ENCODE measurements at places on chromosomes 13 and 19.

GRCh38 chr19:6811378-6811777 lies 38.9 kb downstream of the VAV1 start:
- DNase-seq: no peak

GRCh38 chr13:75458696-75459422 lies 23.1 kb downstream of the TBC1D4 start:
- DNase-seq: no peak

DNA sequence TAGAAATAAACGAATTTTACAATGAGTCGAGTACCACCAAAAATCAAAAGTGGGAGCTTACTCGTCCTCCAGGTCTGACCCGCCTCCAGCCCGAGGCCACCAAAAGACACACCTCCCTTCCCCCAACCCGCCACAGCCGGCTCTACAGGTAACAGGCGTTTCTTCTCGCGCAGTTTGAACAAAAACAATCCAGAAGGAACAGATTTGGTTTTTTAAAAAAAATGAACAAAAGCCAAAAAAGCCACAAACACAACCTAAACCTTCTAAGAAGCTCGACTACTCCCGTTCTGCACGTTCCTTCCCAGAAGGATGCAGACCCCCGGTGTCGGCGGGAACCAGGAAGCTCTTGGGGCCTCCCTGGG lies 671 bp downstream of the ZDHHC20 start:
- DNase-seq: peak; percentile 36

GRCh38 chr19:10655457-10656312 lies 1.5 kb downstream of the ILF3 start:
- no peak for DNase-seq

DNA sequence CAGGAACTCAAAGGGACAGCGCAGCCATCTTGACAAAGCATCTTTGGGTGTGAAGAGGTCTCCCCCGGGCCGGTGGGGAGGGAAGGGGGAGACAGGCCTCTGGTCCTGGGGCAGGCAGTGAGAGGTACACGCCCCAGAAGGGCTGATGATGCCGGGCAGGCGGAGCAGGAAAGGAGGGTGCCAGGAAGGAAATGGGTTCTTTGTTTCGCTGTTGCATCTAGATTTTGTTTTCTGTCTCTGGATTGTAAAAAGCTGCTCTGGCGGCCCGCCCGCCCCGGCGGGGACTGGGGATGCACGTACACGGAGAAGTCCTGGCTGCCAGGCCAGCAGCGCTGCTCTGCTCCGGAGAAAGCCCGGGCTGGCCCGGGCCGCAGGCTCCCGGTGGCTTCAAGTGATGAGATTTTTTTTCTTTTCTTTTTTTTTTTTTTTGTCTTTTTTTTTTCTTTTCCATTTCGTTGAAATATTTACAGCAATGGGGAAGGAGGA lies 13.2 kb upstream of the ASF1B start:
- peak; percentile 27 for DNase-seq

- no peak for DNase-seq
Measured at GRCh38 chr13:73293913-73294523, 235.2 kb downstream of the KLF5 start.

Measured in activated CD4-positive, alpha-beta T cell treated with anti-CD3 and anti-CD28 coated beads for 4 hours (primary cell).